SIG-M5 (cell line): ENCODE measurements at places on chromosomes 11 and 22.

DNA sequence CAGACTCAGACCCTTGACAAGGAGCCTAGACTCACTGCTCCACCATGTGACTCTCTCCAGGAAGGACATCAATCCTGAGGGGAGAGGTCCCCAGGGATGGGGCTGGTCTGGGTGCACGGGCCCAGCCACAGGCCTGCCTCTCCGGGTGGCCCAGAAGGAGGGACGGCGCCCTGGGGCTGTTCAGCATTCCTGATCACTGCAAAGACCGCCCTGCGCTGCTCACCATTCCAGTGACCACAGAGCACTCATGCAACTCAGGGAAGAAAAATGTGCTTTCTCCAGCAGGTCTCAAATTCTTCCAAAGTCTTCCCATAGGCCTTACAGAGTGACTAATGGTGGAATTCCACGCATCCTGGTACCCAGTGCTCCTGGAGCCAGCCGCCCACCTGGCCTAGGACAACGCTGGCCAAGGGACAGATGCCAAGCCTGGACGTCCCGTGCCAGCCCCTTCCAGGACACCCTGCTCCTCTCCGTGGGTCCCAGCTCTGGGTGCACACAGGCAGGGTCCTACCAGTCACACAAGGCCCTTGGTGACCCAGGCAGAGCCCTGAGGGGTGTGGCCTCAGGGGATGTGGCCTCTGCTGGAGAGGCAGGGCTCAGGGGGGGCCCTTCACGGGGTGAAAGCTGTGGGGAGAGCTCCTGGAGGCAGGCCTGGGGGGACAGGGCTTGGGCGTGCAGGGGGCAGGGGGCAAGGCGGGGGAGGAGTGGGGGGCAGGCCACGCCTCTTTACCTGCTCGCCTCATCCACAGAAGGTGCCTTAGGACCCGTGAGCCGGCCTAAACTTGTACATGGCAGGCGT, 178.8 kb downstream of the IGLL1 start:
- DNase-seq = no peak

GRCh38 chr22:48208894-48209293, 1446.4 kb downstream of the TBC1D22A start:
- no peak for DNase-seq

GRCh38 chr11:130509942-130510341, 61.5 kb downstream of the ADAMTS15 start:
- DNase-seq = no peak

- no peak for DNase-seq
Observed at GRCh38 chr22:46238541-46238940, 11.6 kb downstream of the CDPF1 start.

DNA sequence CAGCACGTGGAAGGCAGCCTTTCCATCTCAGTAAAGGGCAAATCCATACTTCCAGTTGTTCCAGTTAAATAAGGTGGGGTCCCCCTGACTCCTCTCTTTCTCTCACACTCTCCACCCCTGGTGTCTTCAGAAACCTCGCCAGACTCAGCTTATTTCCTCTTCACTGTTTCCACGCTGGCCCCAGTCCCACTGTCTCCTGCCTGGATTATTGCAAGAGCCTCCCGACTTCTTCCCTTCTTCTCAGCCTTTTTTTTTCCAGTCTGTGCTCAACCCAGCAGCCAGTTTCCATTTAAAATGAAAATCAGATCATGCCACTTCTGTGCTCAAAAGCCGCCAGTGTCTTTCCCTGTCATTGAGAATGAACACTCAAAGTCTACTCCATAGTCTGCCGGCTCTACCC, 131.4 kb downstream of the PKNOX2 start:
- DNase-seq = no peak

DNA sequence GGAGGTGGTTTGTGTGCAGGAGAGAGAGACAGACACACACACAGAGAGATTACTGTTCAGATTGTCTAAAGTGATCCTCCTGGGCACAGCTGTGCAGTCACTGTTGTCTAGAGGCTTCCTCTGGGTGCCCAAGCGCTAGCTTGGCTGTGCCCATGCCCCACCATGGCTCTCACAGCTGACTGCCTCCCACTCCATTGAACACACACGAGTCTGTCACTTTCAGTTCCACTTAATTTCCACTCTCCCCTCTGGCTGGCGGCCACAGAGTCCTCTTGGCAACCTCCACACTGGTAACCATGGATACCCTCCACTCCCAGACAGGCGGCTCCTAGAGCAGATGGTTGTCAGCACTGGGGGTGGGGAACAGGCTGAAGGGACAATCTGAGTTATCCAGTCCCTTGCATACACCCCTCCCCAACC, 29.1 kb downstream of the MAP6 start:
- DNase-seq = peak; percentile 27

DNA sequence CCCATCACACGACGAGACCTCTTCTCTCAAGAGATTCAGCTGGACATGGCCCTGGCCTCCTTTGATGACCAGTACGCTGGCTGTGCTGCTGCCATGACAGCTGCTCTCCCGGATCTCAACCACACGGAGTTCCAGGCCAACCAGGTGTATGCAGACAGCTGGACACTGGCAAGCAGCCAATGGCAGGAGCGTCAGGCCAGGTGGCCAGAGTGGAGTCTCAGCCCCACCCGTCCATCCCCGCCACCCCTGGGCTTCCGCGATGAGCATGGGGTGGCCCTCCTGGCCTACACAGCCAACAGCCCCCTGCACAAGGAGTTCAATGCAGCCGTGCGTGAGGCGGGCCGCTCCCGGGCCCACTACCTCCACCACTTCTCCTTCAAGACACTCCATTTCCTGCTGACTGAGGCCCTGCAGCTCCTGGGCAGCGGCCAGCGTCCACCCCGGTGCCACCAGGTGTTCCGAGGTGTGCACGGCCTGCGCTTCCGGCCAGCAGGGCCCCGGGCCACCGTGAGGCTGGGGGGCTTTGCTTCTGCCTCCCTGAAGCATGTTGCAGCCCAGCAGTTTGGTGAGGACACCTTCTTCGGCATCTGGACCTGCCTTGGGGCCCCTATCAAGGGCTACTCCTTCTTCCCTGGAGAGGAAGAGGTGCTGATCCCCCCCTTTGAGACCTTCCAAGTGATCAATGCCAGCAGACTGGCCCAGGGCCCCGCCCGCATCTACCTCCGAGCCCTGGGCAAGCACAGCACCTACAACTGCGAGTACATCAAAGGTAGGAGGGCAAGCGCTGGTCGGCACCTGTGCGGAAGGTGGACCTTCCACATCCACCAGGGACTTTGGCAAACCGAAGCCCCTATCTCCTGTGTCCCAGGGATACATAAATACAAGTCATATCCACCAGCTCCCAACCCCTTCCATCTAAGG, 11.3 kb downstream of the CHRNA10 start:
- no peak for DNase-seq

DNA sequence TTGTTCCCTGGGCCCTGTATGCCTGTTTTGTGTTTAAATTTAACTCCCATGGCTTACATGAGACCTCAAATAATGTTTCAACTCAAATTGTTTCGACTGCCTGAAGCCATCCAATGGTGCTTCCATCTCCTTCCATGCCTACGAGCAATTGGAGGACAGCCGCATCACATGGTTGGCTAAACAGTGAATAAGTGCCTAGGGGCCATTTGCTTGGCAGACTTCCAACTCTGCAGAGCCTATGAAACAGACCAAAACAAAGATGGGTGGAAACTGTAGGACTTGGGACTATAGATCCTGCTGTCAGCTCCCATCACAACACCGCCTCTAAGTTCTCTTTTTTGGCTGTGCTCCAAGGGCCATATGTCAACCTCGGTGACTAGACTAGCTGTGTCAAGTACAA, 84.1 kb downstream of the PARVA start:
- DNase-seq = no peak

GRCh38 chr11:100810146-100810545, 123.1 kb downstream of the ARHGAP42 start:
- DNase-seq = no peak

GRCh38 chr22:44281768-44282637, 30.7 kb downstream of the SHISAL1 start:
- no peak for DNase-seq

- no peak for DNase-seq
Observed at GRCh38 chr11:12657981-12658380, 16.2 kb upstream of the TEAD1 start.

- no peak for DNase-seq
Observed at GRCh38 chr11:1339066-1339675, 29.7 kb upstream of the TOLLIP start.

GRCh38 chr11:10498426-10499250, 42.3 kb downstream of the RNF141 start:
- DNase-seq = no peak

DNA sequence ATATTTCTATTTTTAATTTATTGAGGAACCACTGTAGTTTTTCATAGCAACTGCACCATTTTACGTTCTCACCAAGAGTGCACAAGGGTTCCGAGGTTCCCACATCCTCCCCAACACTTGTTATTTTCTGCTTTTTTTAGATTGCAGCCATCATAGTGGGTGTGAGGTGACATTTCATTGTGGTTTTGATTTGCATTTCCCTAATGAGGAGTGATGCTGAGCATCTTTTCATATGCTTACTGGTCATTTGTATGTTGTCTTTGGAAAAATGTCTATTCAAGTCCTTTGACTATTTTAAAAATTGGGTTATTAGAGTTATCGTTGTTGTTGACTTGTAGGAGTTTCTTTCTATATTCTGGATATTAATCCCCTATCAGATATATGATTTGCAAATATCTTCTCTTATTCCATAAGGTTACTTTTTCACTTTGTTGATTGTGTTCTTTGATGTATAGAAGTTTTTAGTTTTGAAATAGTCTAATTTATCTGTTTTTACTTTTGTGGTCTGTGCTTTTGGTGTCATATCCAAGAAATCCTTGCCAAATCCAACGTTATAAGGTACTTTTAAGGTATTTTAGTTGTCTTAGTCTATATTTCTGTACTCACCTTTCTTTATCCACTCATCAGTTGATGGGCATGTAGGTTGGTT, 9.0 kb downstream of the NEAT1 start:
- DNase-seq = no peak

DNA sequence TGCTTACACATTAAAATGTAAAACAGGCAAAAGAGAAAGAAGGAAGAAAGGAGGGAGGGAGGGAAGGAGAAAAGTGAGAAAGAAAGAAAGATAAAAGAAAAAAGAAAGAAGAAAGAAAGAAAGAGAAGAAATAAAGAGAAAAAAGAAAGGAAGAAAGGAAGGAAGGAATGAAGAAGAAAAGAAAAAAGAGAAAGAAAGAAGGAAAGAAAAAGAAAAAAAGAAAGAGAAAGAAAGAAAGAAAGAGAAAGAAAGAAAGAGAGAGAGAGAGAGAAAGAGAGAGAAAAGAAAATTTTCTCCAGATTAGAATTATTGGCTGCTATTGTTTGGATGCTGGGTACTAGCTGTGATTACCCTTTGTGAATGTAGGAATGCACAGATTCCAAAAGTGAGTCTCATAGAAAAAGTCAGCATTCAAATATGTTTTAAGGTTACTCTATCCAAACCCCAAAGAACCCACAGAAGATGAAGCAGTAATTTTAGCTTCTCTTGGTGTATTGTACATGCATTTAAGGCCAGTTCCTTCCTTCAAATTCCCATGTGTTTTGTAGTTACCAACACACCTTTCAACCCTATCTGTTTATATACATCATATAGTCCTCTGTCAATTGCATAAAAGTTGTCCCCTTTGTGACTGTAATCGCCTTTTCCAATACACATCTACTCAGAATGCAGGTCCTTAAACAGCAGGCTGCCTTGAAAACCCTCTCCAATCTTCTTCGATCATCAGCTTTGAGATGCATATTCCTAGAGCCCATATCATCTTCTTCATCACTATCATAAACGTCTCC, 789 bp upstream of the FAM111A start:
- no peak for DNase-seq

- no peak for DNase-seq
Observed at GRCh38 chr11:114725623-114726022, 47.3 kb downstream of the NXPE2 start.

GRCh38 chr22:49807780-49808708, 19.6 kb downstream of the BRD1 start:
- no peak for DNase-seq

GRCh38 chr11:20137637-20138036, 22.6 kb downstream of the DBX1 start:
- no peak for DNase-seq

- DNase-seq = no peak
Observed at GRCh38 chr11:69039501-69039900, 9.2 kb upstream of the TPCN2 start.

- no peak for DNase-seq
Observed at GRCh38 chr11:32353884-32354283, 81.5 kb downstream of the WT1 start.

- DNase-seq = no peak
Observed at GRCh38 chr11:57363131-57364080, 17.5 kb downstream of the PRG3 start.

GRCh38 chr11:17010851-17011420, 3.3 kb downstream of the PLEKHA7 start:
- DNase-seq = no peak

- no peak for DNase-seq
Observed at GRCh38 chr11:130622141-130622542, 173.7 kb downstream of the ADAMTS15 start.
